ENCODE measurements at places on chromosomes 6 and 20. TPM values are rescaled to one million over a fixed set of nuclear protein-coding genes. Genes with fewer than 3 reads are reported as not detected.

Gene TRIM27
- 70.5 TPM for total RNA-seq

Gene WFDC12
- total RNA-seq: not detected

Gene SMOC2
- 1.8 TPM for total RNA-seq

Gene PLAGL2
- total RNA-seq: 40.4 TPM
